Nucleus accumbens (tissue), 56 donors: ENCODE measurements at places on chromosomes 5 and 9.

DNA sequence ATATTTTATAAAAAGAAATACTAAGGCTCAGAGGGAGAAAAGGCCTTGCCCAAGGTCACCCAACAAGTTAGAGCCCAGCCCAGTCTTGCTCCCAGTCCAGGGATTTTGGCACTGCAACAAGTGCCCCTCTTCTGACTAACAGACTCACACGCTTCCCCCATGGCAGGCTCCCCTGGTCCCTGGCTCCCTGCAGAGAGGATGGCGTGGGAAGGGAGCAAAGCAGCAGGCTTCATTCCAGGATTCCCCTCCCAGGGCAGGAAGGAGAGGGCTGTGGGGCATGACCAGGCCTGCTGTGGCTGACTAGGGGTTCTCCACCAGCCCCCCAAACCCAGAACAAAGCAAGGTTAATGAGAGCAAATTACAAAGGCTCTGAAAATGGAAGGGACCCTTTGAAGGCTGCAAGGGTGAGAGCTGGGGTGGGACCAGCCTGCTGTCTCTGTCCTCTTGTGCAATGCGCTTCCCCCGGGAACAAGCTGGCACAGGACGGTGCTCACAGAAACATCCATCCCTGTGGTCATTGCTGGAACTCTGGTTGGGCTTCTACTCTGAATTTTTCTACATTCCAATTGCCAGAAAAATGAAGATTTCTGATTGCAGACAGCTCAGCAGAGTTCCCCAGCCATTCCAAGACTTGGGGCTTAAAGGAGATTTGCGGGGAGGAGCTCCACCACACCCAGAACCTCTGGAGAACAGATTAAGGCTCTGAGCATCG, 37.1 kb upstream of the FAT2 start:
- no peak for DNase-seq

DNA sequence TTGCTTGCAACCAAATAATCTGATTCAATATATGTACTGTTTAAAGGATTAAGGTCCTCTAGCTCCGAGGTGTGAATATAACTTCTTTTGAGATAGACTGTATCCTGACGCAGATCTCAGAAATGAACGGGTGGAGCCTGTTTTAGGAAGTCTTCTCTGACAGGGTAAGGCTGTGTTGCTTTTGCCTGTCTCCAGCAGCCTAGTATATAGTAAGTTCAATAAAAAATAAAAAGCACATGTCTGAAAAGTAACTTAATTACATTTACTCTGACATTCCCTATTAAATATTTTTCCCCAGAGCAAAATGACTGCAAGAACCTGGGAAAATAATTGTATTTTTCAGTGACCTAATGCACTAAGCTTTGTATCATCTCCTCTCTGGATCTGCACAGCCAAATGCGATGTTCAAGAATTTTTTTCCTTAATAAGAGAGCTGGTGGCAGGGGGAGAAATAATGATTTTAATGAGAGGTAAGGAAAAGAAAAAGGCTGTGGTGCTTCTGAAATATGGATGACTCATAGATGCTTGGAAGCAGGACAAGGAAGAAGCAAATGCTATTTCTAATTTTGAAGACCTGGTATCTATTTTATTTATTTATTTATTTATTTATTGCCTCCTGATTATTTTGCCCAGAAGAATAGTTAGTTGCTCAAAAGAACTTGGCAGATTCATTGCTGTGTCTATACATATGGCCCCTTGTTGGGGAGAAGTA, 7.3 kb downstream of the PPP3R2 start:
- no peak for DNase-seq

DNA sequence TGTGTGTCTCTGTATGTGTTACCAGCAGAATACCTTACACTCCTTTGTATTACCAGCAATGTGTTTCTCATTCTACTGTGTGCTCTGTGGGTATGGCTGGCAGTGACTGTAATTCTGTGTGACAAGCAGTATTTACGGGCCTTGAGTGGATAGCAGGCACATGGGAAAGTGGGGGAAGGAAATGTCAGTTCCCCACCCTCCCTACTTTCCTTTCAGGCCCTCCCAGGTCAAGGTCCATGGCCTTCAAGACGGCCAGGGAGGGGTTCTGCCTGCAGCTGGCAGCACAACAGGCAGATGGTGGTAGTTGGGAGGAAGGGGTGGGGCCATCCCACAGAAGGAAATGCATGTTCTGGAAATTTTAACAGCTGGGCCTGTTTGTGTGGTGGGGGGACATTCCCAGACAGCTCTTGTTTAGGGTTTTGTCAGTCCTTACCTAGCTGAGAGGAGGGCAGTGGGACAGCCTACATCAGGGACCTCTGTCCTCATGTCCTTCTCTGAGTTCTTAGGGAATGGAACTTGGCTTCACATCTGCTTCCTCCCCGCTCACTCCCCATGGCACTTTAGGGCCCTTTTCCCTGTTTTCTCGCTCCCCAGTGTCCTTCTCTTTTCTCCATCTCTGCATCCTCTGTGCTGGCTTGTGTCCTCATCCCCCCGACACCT, 14.6 kb upstream of the TNIP1 start:
- no peak for DNase-seq

GRCh38 chr5:38673671-38674071, 117.2 kb upstream of the LIFR start:
- DNase-seq, result no peak

DNA sequence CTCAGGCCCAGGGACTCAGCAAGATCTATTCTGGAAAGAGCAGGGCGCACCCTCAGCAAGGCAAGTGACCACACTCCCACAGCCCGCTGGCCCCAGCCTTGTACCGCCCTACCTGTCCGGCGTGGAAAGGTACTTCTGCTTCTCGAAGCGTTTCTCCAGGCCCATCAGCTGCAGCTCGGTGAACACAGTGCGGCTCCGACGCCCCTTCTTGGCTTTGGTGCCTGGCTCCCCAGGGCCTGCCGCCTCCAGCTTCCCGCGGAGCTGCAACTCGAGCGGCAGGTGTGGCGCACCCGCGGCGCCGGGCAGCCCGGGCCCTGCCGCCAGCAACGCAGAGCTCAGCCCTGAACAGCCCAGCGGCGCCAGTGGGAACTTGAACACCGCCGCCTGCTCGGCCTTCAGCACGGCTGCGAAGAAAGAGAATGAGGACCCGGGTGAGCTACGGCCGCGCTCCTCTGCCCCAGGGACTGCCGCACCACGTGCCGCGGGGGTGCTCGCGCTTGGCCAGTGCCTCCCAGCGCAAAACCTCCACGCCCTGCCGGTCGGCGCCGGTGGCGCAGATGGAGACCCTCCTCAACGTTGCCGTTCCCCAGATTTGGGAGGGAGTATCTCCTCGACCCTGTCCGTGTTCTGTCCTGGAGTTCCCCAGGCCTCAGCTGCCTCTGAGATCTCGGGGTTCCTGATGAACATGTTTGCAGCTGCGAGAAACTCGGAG, 2.2 kb downstream of the BARX1 start:
- no peak for DNase-seq

DNA sequence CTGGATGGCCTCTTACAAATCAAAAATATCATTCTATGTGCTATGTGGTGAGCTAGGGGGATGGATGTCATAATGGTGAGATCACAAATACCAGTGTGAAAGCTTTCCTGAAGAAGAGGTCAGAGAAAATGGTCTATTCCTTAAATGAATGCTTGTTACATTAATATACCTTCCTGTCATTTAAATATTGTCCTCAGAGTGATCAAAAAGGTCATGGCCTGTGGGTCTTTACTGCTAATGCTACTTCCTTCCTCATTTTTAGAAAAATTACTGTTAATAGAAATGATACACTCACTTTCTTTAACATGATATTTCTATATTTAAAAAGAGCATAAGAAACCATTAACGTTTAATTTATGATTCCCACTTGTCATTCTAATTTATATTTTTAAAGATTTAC, 9.7 kb downstream of the OMD start:
- no peak for DNase-seq

GRCh38 chr5:135024956-135025729, 8.9 kb downstream of the PITX1 start:
- DNase-seq, result no peak

DNA sequence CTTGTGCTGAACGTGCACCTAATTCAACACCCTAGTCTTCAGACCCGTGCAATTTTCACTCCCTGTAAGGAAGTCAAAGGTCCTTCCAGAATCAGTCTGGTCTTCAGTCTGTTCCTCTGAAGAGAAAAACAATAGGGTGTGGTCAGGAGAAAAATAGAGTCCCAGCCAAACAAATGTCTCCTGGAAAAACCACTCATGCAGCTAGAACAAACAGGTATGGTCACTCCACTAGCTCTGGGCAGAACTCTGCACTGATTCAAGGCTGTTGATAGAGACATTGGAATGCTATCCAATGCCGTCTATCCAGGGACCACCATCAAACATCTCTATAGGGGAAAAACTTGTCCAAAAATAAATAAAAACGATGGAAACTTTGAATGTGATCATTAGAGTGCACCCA, 81.8 kb upstream of the MAP3K1 start:
- DNase-seq, result no peak
